Stimulated activated effector memory CD8-positive, alpha-beta T cell treated with anti-CD3 and anti-CD28 coated beads, Interleukin-12 subunit alpha, Interleukin-12 subunit beta, amount 100 ng/mL, for 72 hours (primary cell): ENCODE measurements at places on chromosomes 1 and 21.

DNA sequence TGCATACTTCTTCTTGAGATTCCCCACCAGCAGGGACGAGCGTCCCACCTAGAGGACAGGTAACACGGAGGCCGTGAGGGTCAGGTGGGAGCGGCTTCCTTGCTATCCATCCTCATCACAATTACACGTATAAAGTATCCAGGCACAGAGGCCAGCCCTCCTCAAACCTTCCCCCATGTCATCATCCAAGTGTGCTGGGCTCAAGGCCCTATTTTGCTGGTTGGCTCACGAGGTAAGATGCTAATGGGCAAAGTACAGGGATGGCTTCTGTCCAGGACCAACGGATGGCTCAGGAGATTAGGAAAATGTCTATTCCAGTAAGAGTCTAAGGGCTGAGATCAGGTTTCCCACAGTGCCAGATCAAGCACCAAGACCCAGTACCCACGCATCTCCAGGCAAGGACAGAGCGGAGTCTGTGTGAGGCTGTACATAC lies 11.5 kb upstream of the A3GALT2 start:
- no peak for DNase-seq

- no peak for DNase-seq
Observed at GRCh38 chr21:41397471-41397891, 28.6 kb upstream of the MX1 start.

DNA sequence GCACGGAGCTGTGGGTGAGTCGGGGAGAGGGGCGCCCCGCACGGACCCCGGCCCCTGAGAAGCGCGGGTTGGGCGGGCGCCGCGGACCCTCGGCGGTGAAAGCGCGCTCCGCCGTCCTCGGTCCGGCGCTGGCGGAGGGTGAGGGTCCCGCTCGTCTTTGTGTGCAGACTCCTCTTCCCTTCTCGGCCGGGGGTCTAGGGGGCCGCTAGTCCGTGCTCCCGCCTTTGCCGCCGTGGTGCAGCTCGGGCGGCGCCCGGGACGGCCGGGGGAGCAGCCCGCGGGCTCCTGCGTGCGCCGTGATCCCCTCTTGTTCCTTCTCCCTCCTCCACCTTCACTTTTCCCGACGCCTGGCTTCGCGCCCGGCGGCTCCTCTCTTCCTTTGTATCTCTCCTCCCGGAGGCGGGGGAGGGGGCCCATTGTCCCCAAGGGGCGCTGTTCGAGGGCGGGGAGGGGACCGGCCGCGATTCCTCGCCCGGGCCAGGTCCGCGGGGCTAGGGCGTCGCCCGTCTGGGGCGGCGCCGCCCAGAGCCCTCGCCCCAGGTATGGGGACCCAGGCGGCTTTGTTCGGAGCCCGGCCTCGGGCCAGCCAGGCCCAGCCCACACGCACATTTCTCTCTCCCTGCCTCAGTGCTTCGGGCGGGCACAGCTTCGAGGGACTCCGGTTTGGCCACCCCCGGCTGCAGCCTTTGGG lies 519 bp downstream of the FNBP1L start:
- DNase-seq: no peak

DNA sequence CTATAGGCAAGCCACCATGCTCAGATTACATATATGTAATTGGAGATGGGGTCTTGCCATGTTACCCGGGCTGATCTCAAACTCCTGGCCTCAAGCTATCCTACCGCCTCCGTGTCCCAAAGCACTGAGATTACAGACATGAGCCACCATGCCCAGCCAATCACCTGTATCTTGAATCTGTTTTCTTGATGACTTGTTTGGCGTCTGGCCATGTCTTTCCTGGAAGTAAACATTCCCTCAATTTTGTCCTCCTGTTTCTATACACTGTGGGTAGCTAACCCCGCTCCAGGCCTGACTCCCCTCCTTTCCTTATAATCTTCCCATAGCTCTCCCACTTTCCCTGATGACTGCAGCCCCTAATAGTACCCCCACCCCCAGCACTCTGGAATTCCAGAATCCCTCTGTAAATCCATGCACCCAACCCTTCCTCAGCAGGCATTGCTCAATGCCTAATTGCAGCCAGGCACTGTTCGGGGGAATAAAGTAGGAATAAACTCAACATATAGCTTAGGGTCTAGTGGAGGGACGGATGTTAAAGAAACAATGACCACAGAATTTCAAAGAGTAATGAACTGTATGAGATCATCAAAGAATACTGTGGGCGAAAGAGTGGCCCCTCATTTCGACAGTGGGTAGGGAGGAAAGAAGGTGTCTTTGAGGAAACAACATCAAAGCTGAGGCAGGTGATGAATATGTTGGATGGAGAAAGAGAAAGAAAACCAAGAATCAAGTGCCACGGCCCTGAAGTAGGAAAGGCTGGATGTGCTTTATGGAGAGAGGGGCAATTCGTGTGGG lies 161.5 kb downstream of the ADSS2 start:
- no peak for DNase-seq

- DNase-seq: no peak
Observed at GRCh38 chr1:163875200-163875926, 553.6 kb downstream of the NUF2 start.

DNA sequence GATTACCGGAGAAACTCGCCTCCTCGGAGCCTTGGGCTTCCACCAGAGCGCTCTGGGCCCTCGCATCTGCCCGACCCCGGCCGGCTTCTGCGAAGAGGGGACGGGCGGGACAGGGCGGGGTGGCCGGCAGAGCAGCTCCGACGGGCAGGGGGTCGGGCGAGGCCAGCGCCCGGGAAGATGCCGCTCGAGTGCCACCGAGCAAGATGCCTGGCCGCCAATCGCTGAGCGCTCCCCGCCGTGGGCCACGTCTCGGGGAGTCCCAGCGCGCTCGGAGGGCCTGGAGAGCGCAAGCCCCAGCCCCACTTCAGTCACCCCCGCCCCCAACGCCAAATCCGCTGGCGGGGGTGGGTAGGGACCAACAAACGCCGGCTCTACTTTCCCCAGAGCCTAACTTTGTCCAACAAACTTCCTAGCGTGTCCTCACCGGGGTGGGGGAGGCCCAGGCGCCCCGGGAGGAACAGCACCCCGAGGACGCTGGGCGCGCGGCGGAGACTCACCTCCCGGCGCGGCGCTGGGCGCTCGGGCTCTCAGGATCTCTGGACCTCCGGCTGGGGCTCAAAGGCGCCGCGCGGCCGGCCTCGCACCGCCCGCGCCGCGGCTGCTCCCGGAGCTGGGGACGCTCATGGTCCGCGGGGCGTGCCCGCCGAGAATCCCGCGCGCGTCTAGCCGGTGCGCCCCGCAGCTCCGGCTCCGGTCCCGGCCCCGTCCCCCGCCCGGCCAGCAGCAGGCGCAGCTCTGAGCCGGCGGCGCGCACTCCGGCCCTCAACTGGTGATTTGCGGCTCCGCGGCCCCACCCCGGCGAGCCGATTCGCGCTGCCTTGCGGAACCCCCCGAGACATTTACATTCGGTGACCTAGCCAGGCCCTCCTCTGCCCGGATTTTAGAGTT lies at the start of gene BCAR3:
TSS of gene BCAR3 (minus strand) at position 737 of the 888 bp plus-strand sequence. CDS start 6,907 bp downstream, outside the sequence.
- DNase-seq: no peak

GRCh38 chr1:227547310-227548118 lies 15.8 kb upstream of the ZNF678 start:
- no peak for DNase-seq

GRCh38 chr1:64975740-64976139 lies 9.4 kb upstream of the JAK1 start:
- no peak for DNase-seq

DNA sequence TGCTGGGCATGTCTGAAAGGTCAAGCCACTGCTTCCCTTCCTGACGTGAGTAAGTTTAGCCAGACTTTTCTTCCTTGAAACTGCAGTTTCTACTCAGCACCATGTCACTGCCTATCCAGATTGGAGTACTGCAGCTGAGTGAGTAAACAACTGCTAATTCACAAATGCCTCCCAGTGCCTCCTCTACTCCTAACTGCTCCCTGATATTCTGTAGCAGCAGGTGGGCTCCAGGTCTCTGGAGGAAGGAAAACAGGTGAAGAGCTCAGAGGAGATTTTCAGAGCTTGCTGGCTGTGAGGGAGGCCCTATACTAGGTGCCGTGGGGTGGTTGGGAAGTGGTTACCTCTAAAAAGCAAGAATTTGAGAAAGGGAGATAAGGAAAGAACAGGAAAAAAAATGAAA lies 96.5 kb downstream of the KIF14 start:
- DNase-seq: no peak

DNA sequence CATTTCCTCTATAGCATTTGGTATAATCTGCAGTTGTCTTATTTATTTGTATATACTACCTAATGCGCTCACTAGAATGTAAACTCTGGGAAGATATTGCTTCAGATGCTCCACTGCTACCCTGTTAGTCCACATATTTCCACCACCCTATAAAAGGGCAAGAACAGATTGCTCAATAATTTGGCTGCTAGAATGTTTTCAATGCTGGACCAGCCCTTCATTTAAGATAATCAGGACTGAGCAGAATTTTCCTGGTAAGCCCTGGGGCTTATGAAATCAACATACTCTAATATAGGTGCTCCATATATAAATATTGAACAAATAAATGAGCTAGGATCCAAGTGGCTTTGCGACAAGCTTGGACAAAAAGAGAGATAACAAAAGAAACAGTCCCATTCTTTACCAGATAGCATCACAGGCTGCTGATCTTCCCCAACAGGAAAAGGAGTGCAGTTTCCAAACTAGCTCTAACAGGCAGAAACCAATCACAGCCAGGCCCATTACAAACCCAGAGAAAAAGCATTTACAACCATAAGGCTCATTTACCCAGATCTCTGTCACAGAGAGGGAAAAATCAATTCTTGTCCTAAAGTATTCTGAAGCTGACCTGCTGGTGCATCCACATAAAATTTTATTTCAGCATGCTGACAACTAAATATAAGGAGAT lies 8.3 kb downstream of the BCAR3 start:
- no peak for DNase-seq

- DNase-seq: no peak
Observed at GRCh38 chr1:206735553-206736031, 35.0 kb upstream of the IL19 start.

- DNase-seq: no peak
Observed at GRCh38 chr21:27813344-27813743, 846.5 kb upstream of the ADAMTS5 start.

GRCh38 chr1:8015809-8016165 lies 10.3 kb downstream of the ERRFI1 start:
- no peak for DNase-seq

DNA sequence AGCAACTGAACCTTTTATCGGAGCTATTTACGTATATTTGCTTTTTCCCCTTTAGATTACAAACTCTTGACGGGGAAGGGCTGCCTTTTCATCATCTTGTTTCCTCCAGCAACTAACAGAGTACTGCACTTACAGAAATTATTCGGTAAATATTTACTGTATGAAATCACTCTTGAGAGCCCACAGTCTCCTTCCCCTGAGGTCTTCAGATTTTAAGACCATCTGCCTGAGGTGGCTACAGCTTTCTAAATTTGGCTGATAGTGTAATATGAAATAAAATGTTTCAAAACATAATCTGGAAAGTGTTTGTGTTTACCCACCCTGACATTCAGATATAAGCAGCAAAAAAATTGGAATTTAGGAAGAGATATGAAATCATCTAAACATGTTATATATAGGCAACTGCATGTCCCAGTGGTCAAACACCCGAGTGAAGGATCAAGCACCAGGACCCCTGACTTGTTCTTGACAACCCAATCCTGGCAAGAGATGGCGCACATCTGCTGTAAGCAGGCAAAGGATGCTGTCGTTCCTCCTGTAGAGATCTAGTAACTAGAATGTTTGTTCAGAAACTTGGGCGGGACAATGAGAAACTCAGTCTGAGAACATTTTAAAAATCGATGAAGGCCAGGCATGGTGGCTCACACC lies 60.9 kb downstream of the SIPA1L2 start:
- no peak for DNase-seq

- DNase-seq: no peak
Observed at GRCh38 chr1:51728611-51729155, 111.8 kb downstream of the OSBPL9 start.

DNA sequence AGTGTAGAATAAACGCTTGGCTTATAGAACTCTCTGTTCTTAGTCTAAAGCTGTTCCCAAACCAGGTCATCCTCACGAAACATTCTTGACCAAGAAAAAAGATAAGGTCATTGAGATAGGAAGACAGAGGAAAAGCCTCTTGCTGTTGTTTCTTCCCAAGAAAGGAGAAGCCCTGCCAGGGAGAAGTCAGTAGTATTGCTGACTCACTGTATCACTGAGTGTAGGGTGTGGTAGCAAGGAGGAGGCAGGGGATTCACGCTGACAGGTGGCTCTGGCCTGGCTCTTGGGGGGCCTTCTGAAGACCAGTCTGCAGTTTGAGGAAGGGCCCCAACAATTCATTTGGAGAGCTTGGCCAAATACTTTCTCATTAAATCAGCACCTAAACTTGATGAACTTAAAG lies 97.8 kb downstream of the CD247 start:
- no peak for DNase-seq

- DNase-seq: no peak
Observed at GRCh38 chr21:22981819-22982218, 1983.6 kb downstream of the NCAM2 start.

- DNase-seq: no peak
Observed at GRCh38 chr21:46442938-46443337, 15.8 kb upstream of the DIP2A start.

GRCh38 chr1:26692211-26692792 lies 3.5 kb upstream of the ARID1A start:
- DNase-seq: peak; percentile 46

DNA sequence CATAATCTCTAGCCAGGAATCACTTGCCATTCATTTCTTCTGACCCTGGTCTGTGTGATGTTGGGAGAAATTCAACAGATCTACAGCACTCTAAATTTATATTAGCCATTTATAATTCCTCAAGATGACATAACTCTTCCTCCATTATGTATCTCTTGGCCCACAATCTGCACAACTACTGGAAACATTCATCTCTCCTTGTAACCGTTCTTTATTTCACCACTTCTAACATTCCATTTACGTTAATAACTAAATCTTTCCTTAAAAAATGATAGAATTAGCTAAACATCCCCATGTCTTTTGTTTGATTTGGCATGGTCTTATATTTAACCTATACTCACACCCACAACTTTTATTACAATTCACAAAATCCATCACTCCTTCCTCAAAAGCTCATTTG lies 166.0 kb downstream of the COL11A1 start:
- no peak for DNase-seq

DNA sequence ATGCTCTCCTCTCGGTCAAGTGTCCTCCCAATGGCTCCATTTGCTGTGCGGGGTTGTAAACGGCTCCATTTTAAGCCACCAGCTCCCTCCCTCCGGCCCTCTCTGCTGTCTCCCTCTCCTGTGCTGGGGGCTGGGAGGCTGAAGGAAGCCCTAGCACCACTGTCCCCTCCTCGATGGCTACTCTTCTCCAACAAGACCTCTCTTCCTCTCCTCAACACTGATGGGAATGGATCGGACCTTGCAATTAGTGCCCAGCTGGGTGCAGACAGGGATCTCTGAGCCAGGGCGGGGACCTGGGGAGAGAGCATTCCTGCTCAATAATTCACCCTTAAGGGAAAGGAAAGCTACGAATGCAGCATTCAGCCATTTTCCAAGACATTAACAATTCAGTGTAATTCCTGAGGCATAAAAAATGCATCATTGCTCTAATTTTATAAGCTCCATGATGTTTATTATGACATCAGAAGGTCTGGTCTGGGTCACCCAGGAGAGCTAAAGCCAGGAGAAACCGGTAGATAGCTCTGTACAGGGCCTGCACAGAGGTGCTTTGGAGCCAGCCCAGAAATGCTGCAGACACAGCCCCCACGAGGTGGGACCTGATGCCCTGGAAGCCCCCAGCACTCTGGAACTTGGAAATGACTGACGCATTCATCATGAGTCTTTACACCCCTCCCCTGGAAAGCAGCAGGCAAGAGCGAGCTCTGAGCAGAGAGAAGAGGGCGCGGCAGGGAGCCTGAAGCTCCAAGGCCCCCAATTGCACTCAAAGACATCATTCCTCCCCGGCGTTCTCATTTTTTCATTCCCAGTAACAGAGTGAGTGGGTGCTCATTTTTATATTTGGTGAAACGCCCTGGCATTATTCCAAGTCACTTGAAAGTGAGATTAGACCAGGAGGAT lies 76.2 kb upstream of the VAMP3 start:
- DNase-seq: no peak
